Fibroblast of the aortic adventitia (primary cell): ENCODE measurements at places on chromosomes 2 and 18. TPM values are rescaled to one million over a fixed set of nuclear protein-coding genes. Genes with fewer than 3 reads are reported as not detected.

ANKRD30B gene
- total RNA-seq: 0.36 and 2.7 TPM in 2 replicates

RND3 gene
- total RNA-seq: 154 and 321 TPM in 2 replicates

ANKRD29 gene
- 6.1 and 17.4 TPM in 2 replicates for total RNA-seq

AAK1 gene
- 82.6 and 88.1 TPM in 2 replicates for total RNA-seq

TBR1 gene
- total RNA-seq: not detected in 2 replicates

- DNase-seq: no peak
These were observed 162.2 kb downstream of the FIGN start for GRCh38 chr2:163573652-163574051.

- DNase-seq: no peak
These were observed 47.9 kb downstream of the ARMC9 start for GRCh38 chr2:231246171-231246842.

DNA sequence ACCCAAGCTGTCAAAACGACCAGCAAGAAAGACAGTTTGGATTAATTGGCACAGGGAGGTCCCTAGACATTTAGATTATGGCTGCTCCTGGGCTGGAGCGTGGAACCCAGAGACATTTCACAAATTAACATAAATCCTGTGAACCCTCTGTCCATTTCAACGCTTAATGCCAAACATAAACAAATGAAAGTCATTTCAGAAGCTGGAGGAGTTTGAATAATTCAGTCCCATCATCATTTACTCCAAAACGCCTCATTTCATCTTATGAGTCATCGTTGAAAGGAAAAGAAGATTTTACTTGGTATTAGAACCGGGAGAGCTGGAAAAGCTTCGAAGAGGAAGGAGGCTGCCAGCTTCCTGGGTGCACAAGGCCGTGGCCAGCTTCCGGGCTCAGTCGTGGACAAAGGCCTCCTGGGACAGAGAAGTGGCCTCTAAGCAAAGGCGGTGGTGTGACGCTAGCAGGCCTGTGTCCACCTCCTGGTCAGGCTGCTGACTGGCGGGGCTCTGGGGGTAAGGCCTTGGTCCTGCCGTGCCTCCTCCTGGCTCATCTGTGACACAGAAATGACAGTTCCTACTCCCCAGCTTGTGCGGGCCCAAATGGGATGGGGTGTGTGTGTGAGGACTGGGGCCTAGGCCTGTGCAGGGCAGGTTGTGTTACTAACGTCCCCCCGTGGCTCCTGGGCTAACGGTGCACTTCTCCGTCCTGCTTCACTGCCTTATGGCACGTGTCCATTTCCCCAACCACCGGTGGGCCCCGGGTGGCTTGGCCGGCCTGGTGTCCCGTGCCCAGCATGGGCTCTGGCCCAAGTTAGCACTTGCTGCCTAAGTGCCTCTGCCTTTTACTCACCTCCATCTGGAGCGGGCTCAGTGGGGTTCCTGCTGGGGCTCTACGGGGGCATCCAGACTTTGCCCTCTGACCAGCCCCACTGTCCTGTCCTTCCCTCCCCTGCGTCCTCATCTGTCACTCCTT is 71.6 kb downstream of the RRM2 start:
- DNase-seq: peak; percentile 23

DNA sequence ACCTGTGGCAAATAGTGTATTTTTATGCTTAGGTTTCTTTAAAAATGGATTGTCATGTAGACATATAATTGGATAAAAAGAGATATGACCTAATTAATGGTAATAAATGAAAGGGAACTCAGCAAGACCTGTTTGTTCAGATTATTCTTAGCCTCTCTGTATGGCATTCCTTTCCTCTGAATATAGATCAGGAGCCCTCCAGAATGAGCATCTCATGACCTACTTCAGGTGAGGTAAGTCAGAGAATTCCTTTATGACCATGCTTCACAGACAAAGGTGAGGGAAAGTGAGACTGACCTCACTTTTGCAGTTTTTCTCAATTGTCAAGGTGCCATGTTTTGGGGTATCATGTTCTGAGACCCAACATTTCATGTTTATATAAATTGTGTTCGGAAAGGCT is 1744.3 kb upstream of the PIK3C3 start:
- no peak for DNase-seq

DNA sequence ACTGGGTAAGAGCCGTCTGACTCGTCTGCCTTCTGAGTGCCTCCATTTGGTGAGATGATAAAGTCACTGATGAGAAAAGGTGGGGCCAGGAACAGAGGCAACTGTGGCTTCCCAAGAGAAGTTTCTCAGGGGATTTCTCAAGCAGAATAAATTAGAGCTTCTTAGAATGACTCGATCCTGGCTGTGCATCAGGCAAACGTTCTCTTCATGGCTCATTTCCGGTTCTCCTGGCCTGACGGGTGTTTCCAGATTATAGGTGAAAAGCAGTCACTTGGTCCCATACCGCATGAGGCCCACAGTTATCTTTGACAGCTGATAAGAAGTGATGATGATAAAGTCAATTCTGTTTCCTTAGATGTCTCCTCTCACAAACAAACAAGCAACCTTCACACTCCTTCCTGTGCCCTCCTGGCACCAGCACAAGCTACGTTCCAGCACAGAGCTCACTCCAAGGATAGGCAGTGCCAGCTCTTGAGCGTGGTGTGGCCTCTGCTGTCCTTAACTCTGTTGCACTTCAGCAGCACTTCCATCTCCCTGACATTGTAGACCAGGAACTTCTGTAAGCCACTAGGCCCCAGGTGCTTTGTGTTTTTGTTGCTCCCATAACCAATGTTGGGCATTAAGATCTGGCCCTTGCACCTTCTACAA is 37.8 kb upstream of the KCNF1 start:
- peak; percentile 8 for DNase-seq

DNA sequence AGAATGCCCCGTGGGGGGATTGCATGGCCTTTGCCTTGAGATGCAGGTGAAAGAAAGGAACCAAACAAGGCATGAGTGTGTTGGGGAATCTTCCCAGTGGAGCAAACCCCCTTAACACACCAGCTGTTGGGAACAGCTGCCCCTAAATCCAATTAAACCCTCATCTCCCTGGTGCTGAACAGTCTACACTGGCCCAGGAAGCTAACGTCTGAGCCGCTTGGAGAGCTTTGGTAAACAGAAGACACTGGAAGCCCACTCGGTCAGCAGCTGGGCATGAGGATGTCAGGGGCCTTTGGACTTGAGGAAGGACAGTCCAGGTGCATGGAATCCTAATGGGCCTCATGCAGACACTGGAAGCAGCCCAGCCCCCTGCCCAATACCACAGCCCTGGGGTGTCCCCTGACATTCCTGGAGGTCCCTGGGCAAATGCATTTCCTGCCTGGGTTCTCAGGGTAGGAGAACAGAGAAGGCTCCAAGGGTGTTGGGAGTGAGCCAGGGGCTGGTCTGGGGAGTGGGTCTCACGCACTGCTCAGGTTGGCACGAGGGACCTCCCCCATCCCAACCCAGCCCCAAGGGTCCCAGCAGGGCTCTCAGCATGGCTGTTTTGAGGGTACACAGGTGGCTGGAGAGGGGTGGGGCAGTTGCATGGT is 37.7 kb downstream of the GBX2 start:
- no peak for DNase-seq
